ENCODE measurements at places on chromosomes 12 and 14.

DNA sequence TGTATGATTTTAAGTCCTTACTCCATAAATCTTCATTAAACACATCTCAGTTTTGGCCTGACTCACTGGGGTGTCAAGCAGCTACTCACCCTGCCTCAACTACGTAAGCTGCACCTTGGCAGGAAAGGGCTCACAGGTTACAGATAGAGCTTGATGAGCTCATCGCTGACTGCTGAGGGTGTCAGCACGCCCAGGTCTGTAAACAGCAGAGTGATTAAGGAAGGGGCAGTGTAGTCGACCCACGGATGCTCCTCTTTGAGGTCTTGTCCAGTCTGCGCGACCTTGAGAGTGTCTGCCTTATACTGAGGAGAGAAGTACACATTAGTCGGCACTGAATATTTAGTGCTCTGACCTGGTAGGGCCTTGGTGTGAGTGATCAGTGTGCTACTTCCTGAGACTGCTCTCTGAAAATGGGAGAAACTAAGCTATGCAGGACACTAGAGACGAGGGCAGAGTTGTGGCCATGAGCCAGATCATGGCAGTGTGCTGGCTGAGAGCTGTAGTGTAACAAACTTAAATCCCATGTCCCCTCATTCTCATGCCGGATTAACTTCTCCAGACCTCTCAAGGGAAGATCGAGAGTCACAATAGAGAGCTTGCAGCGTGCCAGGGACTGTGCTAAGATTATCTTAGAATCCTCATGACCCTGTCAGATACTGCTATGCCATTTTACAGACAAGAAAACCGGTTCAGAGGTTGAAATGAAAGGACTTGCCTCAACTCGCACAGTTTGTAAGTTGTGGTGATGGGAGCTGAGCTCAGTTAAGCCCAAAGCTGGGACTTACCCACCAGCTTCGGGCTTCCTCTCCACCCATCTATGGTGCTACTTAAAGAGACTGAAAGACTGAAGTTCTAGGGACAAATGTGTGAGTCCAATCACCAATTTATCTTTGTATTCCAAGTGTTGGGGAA lies 11.6 kb downstream of the EIF2B1 start:
- DNase-seq, result no peak

- DNase-seq, result no peak
Measured at GRCh38 chr14:26517771-26518170, 80.1 kb downstream of the NOVA1 start.

- no peak for DNase-seq
Measured at GRCh38 chr12:68319988-68320623, 12.1 kb downstream of the MDM1 start.

DNA sequence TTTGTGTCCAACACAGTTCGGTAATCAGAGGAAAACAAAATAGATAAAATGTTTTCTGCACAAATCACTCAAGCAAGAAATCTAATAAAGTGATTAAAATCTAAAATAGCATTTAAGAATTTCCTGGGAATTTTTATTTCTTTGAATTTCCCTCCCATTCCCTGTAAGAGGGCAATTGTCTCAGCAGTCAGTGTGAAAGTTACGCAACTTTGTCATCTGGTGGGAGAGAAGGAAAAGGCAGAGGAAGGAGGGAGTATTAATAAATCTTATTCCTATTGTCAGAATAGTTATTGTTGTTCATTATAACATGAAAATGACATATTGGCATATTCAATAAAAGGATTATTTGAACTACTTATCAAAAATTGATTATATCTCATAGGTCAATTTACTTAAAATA lies 464.9 kb downstream of the PRKD1 start:
- no peak for DNase-seq

- DNase-seq, result no peak
Measured at GRCh38 chr14:54189748-54190354, 207.0 kb upstream of the CDKN3 start.

- DNase-seq, result no peak
Measured at GRCh38 chr14:94447206-94447605, 5.4 kb downstream of the SERPINA11 start.

- no peak for DNase-seq
Measured at GRCh38 chr12:93426412-93426805, 15.3 kb downstream of the UBE2N start.

GRCh38 chr14:56221382-56222128 lies 103.3 kb downstream of the PELI2 start:
- DNase-seq, result no peak

DNA sequence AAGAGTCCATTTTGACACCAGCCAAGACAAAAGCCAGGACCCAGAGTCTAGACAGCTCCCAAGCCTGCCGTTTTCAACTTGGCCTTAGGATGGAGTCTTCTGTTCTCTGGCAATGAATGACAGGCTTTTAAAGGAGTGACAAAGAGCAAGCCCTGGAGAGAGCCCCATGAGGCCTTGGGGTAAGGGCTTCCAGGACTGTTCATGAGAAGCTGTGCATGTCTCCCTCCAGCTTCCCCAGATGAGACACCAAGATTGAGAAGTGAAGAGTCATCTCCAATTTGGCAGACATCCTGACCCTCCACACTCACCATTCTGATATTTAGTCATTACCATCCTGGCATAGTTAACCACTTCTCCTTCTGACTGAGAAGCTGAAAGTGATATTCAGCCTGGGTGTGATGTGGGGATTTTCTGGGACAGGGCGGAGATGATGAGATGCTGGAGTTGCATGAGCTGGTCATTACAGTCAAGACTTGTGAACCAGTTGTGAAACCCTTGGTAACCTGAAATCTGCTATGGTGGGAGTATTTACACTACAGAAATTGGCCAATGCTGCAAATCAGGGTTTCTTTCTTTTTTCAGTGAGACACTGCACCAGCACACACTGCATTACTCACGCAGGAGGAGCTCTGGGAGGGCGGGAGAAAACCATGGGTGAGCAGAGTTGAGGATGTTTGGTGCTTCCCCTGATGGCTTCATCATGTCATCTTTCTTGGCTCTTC lies 77.8 kb downstream of the VCPKMT start:
- DNase-seq, result peak; percentile 100
